ENCODE measurements at places on chromosomes 4 and X. TPM values are rescaled to one million over a fixed set of nuclear protein-coding genes. Genes with fewer than 3 reads are reported as not detected.

GRCh38 chrX:136865270-136866158, 15.0 kb downstream of the RBMX start:
- no peak for DNase-seq

- DNase-seq: no peak
Observed at GRCh38 chr4:186709517-186709916, 14.1 kb downstream of the FAT1 start.

DNA sequence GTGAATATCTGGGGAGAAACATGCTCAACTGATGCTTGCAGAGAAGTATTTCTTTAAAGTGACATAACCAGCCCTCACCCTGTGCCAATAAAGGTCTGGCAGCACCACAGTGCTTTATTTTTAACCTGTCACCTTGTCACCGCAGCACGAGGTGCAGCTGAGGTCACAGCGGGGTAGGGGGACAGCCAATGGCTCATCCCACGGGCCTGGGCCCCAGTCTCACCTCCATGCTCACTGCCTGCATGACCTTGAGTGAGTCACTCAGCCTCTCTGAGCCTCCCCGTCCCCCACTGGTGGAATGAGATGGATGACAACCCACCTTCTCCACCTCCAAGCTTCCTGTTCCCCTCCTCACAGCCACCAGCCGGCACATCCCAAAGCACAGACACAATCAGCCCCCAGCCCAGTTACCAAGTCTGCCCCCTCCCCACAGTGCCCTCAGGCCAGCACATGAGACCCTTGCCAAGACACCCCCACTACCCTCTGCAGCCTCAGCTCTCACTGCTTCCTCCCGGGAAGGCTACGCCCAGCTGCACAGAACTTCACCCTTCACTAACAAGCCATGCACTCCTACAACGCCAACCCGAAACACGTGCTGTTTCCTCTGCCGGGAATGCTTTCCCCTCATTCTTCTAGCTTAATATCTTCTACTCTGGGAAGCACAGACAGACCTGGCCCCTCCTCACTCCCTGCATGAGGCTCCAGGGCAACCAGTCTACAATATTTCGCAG, 24.9 kb upstream of the MAN2B2 start:
- no peak for DNase-seq

DNA sequence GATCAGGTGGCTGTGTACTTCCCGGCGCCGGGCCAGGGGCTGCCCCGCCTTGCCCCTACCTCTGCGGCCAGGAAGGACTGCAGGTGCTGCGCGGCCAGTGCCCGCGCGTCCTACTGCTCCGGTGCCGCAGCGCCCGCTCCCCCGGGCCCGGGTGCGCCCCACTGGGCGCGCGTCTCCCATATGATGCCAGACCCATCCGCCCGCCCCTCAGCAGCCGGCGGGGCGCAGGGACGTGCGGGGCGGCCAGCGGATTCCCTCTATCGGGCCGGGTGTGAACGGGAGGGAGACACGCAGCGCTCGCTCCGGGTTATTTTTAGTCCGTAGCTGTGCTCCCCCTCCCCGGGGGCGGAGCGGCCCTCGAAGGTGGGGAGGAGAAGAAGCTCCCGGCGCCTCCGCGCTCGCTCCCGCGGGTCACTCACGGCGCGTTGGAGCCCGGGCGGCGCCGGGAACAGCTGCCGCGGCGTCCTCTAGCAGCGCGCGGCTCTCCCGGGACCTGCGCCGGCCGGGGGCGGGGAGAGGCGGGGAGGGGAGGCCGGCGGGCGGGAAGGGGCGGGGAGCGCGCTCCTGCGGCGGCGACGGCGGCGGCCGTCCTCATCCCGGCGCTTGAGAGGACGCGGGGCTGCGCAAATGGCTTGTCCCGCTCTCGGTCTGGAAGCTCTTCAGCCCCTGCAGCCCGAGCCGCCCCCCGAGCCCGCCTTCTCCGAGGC, 103.6 kb downstream of the UCHL1 start:
- DNase-seq: peak; percentile 88

- peak; percentile 92 for DNase-seq
Observed at GRCh38 chr4:153520801-153521329, 54.7 kb downstream of the TMEM131L start.

DNA sequence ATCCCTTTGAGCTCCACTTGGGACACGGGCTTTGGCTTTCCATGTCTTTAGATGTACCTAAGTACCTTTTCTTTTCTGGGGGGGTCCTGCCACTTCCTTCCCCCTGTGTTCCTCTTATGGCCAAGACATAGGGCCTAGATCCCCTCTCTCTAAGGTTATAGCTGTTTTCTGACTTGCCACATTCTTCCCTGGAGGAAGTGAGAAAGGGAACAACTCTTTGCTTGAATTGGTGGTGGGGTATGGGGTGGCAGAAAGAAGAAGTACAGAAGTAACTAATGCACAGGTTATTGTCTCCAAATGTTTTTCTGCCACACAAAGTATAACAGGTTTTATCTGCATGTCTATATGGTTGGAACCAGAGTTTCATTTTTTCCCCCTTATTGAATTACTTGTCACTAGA, 29.7 kb upstream of the DIPK2B start:
- DNase-seq: no peak

DNA sequence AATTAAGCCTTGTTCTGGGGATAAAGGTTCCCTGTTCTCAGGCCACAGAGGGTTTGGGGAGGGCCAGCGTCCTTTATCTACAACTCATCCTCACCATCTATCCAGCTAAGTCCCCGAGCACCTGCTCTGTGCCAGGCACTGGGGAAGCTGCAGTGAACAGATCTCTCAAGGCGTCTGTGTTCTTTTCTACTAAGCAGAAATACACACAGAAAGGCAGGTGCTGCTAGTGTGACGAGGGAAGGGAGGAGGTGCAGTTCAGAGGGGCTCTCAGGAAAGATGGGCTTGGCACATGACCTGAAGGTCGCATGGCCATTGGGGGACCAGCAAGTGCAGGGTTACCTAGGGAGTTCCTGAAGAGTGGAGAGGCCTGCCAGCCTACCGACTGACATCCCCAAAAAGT, 352.2 kb downstream of the NR3C2 start:
- no peak for DNase-seq

DNA sequence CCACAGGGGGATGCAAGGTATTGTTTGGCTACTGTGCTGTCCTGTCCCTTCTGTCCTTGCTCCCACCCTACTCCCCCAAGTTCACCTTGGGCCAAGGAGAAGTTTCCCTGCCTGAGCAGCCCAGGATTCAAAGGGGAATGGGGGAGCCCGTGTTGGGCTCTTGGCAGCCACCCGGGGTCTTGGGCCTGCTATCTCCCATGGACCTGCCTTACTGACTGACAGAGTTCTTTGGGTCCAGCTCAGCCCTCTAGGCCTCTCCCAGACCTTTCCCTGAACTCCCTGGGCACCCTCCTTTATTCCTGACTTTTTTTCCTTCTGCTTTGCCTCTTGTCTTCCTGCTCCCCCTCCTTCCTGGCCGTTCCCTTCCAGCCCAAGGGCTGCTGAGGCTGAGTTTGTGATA, 67.4 kb downstream of the STARD8 start:
- no peak for DNase-seq

- peak; percentile 61 for DNase-seq
Observed at GRCh38 chr4:6548201-6548881, 26.6 kb upstream of the MAN2B2 start.

- DNase-seq: peak; percentile 32
Observed at GRCh38 chr4:117560329-117560728, 474.0 kb upstream of the NDST3 start.

- DNase-seq: no peak
Observed at GRCh38 chrX:19283597-19284339, 60.0 kb upstream of the PDHA1 start.

- DNase-seq: no peak
Observed at GRCh38 chr4:56283375-56283774, 103.9 kb downstream of the AASDH start.

DNA sequence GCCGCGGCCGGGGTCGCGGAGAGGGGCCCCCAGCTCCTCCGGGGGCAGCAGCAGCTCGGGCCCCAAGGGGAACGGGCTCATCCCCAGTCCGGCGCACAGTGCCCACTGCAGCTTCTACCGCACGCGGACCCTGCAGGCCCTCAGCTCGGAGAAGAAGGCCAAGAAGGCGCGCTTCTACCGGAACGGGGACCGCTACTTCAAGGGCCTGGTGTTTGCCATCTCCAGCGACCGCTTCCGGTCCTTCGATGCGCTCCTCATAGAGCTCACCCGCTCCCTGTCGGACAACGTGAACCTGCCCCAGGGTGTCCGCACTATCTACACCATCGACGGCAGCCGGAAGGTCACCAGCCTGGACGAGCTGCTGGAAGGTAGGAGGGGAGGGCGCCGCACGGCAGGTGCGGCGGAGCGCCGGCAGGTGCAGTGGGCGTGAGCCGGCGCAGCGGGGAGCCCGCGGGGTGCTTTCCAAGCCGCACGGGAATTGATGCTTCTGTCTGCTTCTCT, 886 bp downstream of the DCLK2 start:
- DNase-seq: peak; percentile 23

DNA sequence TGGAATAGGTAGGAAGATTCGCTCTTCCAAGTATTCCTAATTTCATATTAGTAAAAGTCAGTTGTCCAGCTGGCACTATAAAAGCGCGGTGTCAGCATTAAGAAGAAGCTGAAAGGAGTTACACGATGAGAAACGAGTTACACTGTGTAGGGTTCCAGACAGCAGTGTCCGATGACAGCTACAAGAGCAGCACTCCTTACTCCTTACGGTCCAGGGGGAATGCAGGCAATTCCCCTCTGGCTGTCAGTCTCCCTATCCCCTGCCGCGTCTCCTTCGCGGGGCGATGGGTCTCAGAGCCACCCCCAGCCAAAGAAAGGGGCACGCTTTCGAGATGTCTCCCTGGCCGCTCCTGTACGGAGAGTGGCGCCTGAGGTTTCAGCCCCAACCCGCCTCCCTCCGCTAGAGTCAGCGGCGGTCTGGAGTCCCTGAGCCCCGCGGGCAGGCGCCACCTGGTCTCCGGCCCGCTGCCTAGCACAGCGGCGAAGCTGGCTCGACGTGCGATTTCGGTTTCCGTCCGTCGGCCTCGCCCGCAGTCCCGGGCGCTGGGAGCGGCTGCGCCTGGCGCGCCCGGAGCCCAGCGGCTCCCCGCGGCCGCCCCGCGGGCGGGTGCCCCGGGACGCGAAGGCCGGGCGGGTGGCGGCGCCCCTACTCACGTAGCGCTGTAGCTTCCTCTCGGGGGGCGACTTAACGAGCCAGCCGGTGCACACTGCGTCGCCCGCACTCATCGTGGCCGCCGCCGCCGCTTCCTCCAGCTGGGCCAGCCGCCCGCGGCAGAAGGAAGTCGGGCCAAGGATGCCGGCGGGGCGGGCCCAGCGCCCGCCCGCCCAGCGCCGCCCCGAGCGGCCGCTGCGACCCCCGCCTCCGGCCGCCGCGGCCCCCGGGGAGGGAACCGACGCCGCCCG, at the start of gene GAB3:
GAB3 (minus strand) TSS at position 777 of the 902 bp plus-strand sequence; CDS start at position 725, 52 bp downstream.
- DNase-seq: no peak

DNA sequence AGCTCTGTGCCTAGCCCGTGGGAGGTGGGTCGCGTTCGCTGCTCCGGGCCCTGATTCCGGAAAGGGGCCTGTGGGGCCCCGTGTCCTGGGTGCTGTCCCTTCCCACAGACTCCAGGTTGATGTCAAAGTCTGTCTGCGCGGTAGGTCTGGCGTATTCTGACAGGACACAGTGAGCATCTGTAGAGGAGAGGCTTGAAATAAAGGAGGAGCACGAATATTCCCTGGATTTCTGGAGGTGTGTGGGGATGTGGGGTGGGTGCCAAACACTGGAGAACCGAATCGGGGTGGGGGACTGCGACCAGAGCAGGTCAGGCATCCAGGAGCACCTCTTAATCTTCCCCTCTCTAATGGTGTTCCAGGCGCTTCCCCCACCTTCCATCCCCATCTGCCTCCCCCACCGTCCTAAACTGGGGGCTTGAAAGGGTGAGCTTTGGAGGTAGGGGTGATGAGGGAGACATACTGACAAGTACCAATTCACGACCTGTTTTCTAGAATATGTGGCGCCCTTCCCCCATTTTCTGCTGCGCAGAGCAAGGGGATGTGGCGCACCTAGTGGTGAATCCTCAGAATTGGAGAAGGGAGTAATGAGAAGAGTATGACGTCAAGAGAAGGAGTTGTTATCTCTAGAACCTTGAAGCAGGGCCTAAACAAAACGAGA, 877 bp downstream of the GPRASP1 start:
- DNase-seq: no peak

DNA sequence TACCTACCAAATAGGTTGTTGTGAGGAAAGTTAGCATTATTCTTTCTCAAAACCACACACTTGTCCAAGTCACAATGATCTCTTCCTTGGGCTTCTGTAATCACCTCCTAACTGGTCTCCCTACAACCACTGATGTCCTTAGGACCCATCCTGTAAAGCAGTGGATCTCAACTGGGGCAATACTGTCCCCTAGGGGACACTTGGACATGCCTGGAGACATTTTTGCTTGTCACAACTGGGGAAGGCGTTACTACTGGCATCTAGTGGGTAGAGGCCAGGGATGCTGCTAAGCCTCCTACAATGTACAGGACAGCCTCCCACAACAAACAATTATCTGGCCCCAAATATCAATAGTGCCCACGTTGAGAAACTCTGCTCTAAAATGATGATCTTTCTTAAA, 118.7 kb upstream of the AP1S2 start:
- peak; percentile 30 for DNase-seq

DNA sequence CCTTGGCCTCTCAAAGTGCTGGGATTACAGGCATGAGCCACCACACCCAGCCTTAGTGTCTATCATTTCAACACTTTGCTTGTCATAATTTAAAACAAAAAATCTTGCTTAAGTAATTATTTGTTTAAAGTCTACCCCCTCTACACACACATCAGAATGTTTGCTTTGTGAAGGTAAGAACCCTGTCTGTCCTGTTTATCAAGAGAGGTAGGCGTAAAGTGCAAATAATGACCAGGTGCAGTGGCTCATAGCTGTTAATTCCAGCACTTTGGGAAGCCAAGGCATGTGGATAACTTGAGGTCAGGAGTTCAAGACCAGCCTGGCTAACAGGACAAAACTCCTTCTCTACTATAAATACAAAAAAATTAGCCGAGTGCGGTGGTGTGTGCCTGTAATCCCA, 326.7 kb upstream of the CLNK start:
- no peak for DNase-seq

DNA sequence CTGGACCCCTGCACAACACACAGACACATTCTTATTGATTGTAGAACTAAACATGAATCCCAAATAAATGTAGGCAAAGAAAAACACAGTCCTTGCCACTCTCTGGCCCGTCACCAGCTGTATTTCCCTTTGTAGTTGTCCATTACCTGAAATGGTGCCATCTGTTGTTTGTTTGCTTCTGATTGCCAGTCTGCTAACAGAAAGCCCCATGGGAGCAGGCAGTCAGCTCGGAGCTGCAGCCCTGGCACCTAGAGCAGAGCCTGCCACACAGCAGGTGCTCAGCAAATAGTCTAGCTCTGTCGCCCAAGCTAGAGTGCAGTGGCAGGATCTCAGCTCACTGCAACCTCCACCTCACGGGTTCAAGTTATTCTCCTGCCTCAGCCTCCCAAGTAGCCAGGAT, 28.9 kb downstream of the CPLX1 start:
- no peak for DNase-seq

Gene RNF128
- total RNA-seq: not detected

Gene AREG
- not detected for total RNA-seq

Gene SOWAHD
- total RNA-seq: not detected

Gene SMIM43
- total RNA-seq: not detected

Gene FGF5
- 0.15 TPM for total RNA-seq

Gene FRG2
- total RNA-seq: 0.66 TPM
